NCI-H2029 treated with DMSO at 0.1 percent for 48 hours (cell line): ENCODE measurements at places on chromosomes 3 and 15.

GRCh38 chr3:14472471-14473351, 67.4 kb downstream of the GRIP2 start:
- no peak for DNase-seq

DNA sequence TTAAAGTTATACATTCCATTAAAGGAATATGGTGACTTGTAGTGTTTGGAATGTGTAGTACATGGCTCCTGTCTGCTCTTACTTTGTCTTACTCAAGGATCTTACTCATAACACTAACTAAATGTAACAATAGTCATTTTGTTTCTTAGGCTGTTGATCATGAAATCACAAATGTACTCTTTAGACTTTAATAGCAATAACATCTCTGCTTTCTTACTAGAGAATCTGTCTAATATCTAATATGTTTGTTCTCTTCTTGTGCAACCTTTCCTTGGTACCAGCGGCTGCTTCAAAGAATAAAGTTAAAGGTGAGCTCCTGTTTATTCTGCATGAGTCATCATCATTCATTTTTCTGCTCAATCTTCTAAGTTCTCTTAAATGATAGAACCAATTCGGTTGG, 767.5 kb downstream of the CADM2 start:
- no peak for DNase-seq

- DNase-seq: no peak
Observed at GRCh38 chr3:178915365-178915764, 156.2 kb downstream of the ZMAT3 start.

DNA sequence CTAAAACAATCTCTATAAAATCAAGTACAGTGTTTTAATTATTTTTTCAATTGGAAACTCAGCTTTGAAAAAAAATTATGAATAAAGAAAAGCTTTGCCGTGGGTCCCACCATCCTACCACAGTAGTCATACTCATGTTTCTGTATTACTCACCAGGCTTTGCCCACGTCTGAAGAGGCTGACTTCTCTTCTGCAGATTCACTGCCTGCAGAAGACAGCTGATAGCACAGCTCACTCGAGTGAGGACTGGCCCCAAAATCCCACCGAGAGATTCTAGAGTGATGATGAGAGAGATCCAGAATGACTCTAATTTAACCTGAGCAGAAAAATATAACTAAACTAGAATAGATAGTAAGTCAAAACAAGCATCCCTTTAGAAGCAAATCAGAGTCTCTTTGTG, 11.9 kb downstream of the C2CD4B start:
- DNase-seq: no peak

DNA sequence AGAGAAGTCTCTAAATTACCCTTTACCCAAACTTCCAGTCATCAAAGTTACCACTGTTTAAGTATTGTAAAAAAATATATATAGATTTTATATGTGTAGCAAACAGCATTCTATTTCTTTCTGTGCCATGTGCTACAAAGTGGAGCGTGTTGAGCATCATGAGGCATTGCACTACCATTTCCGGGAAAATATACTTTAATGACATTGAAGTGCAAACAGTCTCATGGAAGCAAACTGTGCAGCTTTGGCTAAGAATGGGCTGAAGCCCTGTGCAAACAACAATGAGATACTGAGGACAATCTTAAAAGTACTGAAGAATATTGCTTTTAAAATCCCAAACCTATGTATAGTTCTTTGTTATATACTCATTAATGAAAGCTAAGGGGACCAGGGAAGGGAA, 6.5 kb upstream of the RPL22L1 start:
- no peak for DNase-seq

DNA sequence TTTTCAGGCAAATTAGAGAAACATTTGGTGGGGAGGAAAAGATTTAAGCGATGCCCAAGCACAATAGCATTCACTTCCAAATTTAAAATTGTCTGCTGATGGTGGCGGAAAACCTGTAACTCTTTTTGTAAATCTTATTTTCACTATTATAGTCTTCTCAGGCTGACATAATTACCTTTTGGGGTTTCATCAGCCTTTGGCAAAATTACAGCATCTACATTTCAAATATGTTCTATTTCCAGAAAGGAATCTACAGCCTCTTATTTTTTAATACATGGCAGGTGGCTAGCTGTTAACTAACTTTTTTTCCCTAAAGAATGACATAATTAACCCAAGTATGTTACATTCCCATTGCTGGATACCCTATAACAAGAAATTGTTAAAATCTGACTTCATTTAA, 391.5 kb upstream of the CCDC54 start:
- DNase-seq: no peak

DNA sequence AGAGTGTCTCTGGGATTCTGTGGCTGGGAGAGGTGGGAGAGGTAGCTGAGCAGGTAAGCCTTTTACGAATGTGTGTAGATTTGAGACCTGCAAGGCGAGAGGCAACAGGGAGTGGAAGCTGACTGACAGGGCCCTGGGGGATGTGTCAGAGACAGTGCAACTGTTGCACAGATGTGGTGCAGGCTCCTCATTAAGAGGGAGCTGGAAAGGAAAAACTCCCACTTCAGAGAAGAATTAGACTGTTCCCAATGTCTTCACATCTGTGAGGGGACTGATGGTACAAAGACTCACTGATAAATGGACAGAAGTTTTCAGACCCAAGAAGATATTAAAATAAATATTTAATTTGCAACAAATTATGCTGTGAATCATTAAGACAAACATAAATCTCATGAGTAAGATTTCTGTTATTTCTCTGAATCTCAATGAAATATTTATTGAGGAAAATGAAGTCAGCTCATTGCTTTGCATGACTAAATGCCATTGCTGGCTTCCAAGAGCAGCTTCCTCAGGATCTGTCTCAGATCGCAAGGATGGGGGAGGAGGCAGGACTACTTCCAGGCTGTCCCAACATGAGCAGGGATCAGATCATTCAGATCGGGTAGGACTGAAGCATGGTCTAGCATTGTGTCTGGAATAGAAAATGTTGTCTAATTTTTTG, 127.3 kb upstream of the ROPN1 start:
- no peak for DNase-seq

DNA sequence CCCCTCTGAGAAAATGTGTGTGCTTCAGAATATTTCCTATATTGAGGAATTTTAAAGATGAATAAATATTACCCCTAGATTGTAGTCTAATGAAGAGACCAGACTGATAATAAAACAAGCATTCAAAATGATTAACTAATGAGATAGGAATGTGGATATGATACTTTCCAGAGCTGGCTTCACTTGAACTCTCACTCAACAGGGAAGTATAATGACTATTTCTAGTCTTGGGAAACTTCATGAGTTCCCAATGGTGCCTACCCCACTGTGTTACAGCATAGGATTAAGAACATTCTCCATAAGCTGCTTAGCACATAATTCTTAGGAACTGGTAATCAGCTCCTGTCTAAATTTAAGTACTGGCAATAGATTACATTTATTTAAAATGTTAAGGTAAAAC, 261.5 kb upstream of the ZNF385D start:
- DNase-seq: no peak

DNA sequence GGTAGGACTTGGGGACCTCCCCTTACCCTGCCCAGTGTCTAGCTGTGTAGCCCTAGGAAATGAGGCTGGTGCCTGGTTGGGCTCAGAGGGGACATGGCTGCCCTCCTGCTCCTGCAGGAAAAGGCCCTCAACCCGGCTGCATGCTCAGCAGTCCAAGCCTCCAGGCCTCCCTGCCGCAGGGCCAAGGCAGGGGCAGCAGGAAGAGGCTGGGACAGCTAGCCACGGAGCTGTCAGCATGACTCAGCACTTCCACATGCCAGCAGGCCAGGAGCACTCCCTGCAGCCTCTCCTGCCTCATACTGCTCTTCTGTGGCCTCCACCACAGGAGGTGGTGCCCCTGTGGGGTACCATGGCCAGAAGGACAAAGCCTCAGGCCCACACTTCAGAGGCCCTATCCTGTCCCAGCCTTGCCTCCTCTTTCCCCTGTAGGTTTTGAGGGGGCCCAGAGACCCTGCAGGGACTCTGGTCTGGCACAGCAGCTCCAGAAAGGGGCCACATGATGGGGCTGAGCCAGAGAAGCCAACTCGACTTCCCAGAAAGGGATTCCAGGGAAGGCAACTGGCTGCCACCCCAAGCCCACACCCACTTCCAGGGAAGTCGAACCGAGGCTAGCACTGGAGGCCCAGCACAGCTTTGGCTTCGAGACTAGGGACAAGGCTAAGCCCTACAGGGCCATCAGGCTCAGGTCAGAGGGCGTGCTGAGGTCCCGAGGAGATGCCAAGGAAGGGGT, 19.5 kb downstream of the TKT start:
- DNase-seq: no peak
